ENCODE measurements at places on chromosomes 3 and 15.

GRCh38 chr15:100338971-100339444 is 2.8 kb downstream of the ADAMTS17 start:
- peak; percentile 80 for DNase-seq

- DNase-seq, result no peak
Measured at GRCh38 chr3:69451594-69451993, 65.7 kb upstream of the FRMD4B start.

DNA sequence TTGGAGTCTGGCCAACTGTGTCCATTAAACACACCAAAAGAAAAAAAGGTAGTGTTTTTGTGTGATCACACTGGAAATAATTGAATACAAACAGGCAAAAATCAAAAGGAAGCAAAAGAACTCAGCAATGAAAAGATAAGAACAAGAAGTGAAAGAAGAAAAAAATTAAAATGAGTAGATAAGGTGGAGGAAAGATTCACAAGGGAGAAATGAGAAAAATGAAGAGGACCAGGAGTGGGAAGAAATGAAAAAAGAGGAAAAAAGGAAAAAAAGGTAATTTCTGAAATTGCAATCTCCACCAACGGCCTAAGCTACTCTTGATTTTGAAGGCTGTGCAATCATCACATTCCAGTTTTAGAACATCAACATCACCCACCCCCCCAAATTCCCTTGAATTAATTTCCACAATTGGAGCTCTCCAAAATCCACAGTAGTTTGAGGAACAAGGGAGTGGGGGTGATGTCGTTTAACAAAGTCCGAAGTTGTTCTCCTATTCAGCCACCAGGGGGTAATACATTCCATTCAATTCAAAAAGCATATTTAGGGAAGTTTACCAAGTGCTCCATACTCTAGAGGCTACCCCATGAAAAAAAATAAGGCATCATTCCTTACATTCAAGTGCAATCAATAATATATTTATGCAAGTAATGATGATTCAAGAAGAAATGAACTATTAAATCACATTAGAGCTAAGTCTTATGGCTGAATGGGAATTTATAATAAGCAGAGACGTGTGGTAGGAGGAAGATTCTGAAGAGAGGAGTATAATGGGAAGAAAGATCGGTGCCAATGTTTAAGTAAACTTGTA is 37.4 kb downstream of the ZNF860 start:
- peak; percentile 37 for DNase-seq

- DNase-seq, result no peak
Measured at GRCh38 chr3:197007296-197007940, 22.2 kb downstream of the MELTF start.

DNA sequence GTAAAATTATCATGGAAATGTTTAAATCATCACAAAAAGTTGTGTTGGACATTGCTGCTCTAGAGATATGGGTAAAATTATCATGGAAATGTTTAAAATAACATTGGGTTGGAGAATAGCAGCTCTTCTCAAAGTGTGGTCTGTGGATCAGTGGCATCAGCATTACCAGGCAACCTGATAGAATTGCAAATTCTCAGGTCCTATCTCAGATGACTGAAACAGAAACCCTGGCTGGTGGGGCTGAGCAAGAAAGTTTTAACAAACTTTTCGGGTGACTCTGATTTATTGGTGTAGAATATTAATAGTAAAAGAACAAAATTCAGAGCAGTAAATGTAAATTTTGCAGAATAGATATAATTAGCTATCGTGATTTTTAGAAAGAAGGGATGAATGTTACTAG is 28.9 kb downstream of the NXPE3 start:
- no peak for DNase-seq

- DNase-seq, result no peak
Measured at GRCh38 chr3:197364410-197365071, 66.1 kb upstream of the DLG1 start.

DNA sequence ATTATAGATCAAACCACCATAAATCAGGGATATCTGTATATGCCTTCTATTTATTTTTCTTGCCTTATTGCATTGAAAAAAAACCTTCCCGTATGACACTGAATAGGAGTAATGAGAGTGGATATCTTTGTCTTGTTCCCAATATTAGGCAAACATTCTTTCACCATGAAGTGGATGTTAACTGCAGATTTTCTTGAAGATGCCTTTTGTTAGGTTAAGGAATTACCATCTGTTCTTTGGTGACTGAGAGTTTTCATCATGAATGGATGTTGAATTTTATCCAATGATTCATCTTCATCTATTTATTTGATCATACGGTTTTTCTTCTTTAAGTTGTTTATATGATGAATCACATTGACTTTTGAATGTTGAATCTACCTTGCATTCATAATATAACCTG is 47.1 kb upstream of the MECOM start:
- no peak for DNase-seq

DNA sequence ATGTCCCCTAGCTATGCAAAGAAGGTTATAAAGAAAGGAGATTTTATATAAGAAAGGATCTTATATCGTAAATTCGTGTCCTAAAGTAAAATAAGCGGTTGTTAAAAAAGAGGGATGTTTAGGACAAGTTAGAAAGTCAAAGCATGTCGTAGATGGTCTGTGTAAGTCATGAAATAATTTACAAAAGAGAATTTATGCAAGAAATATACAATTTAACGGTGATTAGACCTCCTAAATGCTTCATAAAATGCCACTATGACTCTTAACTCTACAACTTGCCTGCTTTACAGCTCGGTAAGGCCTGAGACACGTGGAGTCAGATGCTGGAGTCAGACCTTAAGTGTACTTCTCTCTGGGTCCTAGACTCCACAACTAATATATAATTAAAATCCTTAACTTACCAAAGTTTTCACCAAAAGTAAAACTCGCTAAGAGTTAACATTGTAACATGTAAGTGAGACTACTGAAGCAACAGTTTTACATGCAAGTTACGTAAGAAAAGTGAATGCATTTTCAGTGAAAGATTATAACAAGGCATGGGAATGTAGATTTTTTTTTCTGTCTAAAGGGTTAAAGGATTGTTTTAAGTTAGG is 13.3 kb upstream of the SRPRB start:
- DNase-seq, result no peak

GRCh38 chr3:30426293-30426993 is 180.0 kb upstream of the TGFBR2 start:
- DNase-seq, result no peak

GRCh38 chr3:16472593-16472992 is 40.9 kb downstream of the RFTN1 start:
- DNase-seq, result no peak

DNA sequence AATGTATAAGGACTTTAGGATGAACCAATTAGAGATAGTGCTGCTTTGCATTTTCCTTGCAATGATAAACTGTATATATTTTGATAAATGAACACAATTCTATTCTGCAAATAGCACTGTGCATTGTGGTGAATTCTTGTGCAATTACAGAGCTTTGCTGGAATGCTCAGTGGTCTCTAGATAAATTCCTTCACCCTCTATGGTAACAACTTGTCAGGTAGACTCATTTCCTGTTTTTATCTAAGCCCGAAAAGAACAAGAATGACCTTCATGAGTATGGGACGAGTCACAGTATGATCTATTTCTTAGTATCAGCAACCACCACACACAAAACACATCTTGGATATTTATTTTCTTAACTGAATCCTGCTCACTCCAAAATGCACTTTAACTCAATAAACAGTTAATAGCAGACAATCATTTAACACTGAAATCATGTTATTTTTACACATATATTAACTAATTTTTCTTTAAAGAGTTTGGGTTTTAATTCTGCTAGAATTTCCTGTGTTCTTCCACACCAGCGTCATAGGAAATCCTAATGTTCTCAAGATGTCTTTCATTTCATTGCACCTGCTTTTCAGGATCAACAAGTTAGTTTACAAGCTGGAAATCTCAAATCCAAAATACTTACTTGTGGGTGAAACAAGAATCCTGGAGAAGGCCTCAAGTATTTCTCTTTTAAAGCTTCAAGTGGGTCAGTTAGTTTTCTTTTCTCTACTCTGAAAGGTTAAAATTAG is 551.2 kb downstream of the MECOM start:
- no peak for DNase-seq

- no peak for DNase-seq
Measured at GRCh38 chr3:175640958-175641357, 781.8 kb downstream of the NAALADL2 start.

GRCh38 chr3:33052671-33053070 is 44.3 kb downstream of the GLB1 start:
- DNase-seq, result no peak

DNA sequence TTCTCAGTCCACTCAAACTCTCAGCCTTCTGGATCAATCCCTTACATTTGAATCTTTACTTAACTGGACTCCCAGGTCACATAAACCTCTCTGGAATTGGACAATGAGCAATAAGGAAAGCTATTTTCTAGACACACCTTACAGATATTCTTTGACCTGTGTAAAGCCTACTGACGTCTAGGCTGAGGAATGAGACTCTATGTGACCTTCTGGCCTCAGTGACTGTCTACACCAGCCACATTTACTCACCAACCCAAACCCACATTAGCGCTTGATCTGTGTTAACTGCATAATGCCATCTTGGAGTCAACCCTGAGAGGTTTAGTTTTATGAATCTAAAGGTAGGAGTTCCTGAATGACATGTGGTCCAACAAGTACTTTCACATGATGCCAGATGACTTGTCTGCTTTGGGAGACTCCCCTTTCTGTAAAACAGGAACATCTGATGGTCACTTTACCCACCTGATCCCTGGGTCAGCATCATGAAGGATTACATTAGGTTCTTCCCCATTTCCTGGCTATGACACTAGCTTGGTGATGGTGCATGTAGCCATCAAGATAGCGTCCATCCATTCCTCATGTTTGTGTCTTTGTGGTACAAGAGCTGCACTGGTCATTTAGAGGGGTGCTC is 11.4 kb upstream of the COMMD2 start:
- DNase-seq, result no peak

GRCh38 chr3:47491777-47492176 is 16.0 kb upstream of the SCAP start:
- no peak for DNase-seq

- DNase-seq, result no peak
Measured at GRCh38 chr3:33918126-33918756, 119.8 kb downstream of the PDCD6IP start.

- peak; percentile 75 for DNase-seq
Measured at GRCh38 chr3:183515968-183516851, 39.3 kb downstream of the KLHL6 start.

DNA sequence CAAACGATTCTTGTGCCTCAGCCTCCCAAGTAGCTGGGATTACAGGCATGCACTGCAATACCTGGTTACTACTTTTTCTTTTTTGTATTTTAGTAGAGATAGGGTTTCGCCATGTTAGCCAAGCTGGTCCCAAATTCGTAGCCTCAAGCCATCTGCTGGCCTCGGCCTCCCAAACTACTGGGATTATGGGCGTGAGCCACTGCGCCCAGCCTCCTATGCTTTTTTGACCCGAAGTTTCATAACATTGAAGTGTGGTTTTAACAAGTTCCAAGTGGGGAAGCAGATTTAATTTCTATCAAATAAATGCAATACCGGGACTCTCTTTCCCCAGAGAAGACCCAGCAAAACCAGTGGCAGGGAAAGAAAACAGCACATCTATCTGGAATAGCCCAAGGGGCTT is 13.7 kb downstream of the SH3BP5 start:
- DNase-seq, result no peak

DNA sequence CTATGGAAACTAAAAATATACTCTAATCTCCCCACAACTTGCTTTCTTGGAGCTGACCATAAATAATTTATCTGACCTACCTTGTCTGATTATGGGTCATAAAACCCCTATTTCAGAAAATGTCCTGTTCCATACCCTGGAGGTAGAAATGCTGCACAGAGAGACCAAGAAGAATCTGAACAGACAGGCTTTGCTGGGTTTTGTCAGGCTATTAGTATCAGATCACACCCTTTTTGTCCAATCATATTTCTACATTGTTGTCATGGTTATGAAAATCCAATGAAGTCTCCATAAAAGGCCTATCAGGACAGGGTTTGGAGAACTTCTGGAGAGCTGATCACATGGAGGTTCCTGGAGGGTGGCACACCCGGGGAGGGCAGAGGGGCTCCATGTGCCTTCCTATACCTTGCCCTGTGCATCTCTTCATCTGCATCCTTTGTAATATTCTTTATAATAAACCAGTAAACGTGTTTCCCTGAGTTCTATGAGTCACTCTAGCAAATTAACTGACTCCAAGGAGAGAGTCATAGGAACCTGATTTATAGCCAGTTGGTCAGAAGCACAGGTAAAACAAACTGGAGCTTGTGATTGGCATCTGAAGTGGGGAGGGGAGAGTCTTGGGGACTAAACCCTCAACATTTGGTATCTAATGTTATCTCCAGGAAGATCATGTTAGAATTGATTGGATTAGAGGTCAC is 58.1 kb downstream of the NGLY1 start:
- DNase-seq, result no peak

- no peak for DNase-seq
Measured at GRCh38 chr3:25397150-25397549, 30.9 kb upstream of the RARB start.

- DNase-seq, result peak; percentile 54
Measured at GRCh38 chr3:69065318-69065964, 13.3 kb upstream of the TMF1 start.

GRCh38 chr15:63050731-63051155 is 8.2 kb downstream of the TPM1 start:
- no peak for DNase-seq

- no peak for DNase-seq
Measured at GRCh38 chr3:12392101-12392878, 92.0 kb upstream of the TSEN2 start.

- DNase-seq, result no peak
Measured at GRCh38 chr15:66617137-66618090, 51.6 kb upstream of the LCTL start.

GRCh38 chr15:73370151-73370550 is 1.4 kb upstream of the HCN4 start:
- DNase-seq, result no peak

- peak; percentile 38 for DNase-seq
Measured at GRCh38 chr15:82044373-82045178, 1.2 kb downstream of the MEX3B start.
